ENCODE measurements at places on chromosomes 12 and 14.
A peak's percentile ranks its signal among the peaks of the same experiment; 100 is the strongest.

DNA sequence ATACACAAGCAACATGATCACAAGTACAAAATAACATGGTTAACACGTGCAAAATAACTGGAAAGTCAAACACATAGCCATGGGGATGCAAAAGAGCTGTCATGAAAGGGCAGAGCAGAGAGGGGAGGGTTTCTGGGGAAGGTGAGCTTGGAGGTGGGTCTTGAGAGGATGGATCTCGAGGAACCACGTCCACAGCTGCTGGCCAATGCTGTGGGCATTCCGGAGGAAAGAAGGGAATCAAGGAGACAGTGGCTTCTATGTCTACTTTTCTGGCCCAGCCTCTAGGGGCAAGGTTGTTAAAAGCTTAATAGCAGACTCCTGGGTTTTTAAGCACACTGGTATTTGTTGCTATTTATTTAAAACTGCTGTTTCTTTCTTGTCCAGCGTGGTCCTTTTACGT, 8.4 kb upstream of the MYH7 start:
- no peak for DNase-seq

DNA sequence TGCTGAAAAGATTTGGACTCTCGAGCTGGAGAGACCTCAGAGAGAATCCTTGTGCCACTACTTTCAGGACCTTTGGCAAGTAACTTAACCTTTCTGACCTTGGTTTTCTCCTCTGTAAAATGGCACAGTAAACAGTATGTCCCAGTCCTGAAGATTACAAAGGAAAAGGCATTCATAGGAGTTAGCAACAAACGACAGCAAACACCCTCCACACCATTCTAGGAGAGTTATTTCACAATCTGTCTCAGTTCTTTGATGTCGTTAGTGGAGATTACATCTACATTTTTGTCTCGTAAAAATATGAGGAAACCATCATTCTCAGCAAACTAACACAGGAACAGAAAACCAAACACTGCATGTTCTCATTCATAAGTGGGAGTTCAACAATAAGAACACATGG, 205.7 kb downstream of the ITPR2 start:
- DNase-seq: no peak

DNA sequence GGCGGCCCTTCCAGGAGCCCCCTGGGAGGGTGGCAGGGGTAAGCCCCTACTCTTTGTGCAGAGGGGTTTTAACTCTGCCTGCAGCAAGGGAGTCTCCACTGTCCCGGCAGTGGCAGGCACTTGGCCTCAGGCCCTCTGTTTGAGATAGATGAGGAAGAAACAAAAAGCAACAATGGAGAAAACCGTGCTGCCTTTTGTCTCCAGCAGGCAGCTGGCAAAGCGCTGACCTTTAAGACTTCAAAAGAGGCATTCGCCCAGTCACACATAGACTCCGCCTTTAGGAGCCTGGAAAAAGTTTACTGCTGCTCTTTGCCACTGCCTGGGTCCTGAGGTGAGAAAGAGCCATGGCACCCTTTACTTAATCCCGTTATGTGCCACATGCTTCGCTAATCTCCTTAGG, 158.2 kb upstream of the NTF3 start:
- DNase-seq: no peak

GRCh38 chr12:116026346-116026745, 251.1 kb downstream of the MED13L start:
- no peak for DNase-seq

GRCh38 chr12:83971781-83972180, 940.8 kb downstream of the SLC6A15 start:
- DNase-seq: no peak

DNA sequence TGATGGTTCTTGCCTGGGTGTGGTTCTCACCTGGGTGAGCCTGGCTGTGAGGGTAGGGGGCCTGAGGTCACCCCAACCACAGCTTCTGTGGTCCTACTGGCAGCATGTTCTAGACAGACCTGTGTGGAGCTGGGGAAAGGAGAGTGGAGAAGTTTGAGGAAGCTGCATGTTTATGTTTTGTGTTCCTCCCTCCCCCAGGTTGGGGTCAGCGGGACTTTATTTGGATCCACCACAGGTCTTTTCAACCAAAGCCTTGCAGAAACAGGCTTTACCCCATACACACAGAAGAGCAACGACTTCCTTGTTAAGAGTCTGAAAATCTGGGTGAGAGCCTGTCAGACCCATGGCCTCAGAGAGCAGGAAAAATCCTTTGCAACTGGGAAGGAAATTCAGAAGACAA, 5.6 kb downstream of the CD9 start:
- no peak for DNase-seq

- no peak for DNase-seq
These were observed 94.0 kb downstream of the BCAT1 start for GRCh38 chr12:24854908-24855307.

DNA sequence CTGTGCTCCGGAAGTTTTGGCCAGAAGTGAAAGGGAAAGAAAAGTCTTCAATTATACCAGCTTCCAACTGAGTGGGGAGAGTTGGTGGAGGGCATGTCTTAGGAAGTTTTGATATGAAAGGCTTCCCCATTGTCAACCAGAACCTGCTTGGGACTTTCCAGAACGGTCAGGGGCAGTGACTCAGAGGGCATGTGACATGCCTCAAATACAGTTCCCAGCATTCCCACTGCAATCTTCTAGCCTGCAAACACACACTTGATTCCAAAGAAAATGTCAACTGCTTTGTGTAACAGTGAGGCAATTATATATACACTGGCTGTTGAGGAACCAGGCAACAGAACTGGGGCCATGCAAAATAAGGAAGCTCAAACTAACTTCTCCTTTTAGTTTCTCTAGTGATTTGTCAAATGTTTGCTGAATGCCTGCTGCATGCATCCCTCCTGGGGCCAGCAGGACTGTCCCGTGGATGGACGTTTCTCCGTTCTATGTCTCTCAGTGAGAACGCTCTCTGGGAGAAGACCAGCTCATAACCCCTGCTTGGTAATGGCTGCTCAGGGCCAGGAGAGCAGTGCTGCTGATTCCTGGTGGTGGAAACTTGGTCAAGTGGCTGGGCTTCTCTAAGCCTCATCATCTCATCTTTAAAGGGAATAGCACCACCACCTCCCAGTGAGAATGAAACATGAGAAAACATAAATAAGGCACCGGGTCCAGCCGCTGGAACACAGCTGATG, 18.3 kb downstream of the SLC25A47 start:
- DNase-seq: no peak

DNA sequence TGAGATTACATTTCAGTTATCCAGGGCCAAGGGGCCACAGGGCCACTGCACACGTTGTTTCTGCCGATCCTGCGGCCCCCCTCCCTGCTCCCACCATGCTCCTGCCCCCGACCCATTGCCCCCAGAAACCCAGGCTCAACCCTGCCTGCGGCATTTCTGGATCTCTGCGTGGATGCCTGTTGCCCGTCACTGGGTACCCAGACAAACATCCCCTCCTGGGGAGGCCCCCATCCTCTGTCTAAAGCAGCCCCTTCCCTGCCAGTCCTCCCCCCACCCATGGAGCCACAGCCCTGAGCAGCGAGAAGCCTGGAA, 326.4 kb upstream of the SFSWAP start:
- no peak for DNase-seq

DNA sequence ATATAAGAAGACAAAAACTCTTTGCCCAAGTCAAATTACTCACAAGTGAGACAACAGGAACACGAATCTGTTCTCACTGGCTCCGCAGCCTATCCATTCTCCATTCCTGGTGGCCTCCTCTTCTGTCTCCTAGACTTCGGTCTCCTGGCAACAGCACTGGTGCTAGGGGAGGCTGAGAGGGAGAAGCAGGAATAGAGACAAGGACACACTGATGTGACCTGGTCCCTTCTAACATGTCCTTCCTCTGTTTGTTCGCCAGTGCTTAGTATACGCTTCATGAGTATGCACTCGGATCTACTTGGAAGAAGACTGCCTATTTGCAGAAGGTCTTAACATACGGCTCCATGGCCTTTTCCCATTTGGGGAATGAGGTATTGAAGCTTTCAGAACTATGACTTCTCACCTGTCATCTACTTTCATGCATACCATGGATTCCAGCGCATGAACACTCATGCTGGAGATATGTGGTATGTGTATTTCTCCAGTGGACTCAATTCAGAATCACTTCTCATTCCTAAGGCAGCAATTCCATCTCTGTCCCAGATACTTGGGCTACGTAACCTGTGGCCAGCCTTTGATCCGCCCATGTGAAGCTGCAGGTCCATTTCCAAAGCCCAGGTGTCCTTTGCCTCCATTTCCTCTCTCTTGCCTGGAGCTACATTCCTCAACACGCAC, 33.9 kb downstream of the BHLHE41 start:
- DNase-seq: no peak

DNA sequence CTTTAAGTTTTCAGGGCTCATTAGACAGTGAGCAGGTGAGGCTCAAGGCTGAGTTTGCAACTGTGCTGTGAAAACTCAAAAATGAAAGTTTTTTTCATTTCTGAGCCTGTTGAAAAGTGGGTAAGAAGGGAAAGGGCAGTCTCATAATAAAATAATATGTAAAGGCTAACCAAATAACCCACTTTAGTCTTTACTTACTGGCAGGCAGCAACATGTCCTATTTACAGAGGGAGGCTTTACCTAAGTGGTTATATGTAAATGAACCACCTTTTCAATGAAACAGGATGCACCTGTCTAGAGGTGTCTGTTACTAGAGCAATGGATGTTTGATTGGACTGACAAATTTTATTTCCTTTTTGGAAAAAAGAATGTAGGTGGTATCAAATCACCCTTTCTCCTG, 158.0 kb downstream of the ETV6 start:
- no peak for DNase-seq

GRCh38 chr14:35047976-35048513, 2.0 kb downstream of the FAM177A1 start:
- no peak for DNase-seq

GRCh38 chr12:132389526-132390286, 60.3 kb upstream of the GALNT9 start:
- no peak for DNase-seq

DNA sequence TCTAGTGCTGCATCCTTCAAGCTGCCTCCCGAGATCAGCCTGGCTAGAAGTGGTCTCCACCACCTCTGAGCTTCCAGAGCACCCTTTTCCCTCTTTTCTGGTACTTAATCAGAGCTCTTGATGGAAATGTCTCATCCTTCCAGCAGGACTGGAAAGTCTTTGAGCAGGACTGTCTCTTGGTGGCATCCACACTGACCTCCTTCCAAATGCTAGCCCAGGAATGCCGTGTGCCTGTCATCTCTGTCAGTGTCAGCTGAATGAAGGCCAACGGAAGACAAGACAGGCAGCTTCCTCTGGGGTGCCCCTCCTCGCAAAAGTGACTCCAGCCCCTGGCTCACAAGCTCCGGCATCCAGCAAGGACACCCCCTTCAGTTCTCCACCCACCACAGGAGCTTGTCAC, 171.3 kb upstream of the FKBP4 start:
- DNase-seq: no peak

DNA sequence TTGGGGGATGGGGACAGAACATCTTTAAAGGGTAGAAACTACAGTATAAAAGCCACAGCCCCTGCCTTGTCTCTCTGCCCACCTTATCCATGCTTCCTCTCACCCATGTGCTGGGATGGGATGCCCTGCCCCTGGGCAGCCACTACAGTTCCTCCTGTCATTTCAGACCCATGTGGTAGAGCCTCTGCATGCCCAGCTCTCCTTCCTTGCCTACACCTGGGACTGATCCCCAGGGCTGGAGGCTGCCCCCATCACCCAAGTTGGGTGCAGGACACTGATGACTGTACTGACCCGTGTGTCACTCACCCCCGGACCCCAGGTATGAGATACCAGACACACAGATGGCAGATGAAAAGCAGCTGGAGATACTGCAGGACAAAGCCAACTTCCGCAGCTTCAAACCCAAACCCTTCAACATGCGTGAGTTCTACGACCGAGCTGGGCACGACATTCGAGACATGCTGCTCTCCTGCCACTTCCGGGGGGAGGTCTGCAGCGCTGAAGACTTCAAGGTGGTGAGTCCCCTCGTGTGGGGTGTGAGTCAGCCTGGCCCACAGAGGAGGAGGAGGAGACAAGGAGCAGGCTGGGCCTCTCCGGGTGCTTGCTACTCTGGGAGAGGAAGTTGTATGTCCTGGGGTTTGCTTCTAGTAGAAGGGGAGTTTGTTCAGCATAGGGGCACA, 2.2 kb downstream of the ASIC1 start:
- peak; percentile 55 for DNase-seq

GRCh38 chr14:67425608-67426007, 13.6 kb upstream of the PLEK2 start:
- no peak for DNase-seq

- no peak for DNase-seq
These were observed 40.2 kb downstream of the B4GALNT3 start for GRCh38 chr12:499837-500458.

Measured in stimulated activated CD4-positive, alpha-beta T cell treated with anti-CD3 and anti-CD28 coated beads, Interleukin-1b, Interleukin-23, amount 100 ng/mL, for 24 hours (primary cell).